ENCODE measurements at places on chromosomes 13 and 19. TPM values are rescaled to one million over a fixed set of nuclear protein-coding genes. Genes with fewer than 3 reads are reported as not detected.

DNA sequence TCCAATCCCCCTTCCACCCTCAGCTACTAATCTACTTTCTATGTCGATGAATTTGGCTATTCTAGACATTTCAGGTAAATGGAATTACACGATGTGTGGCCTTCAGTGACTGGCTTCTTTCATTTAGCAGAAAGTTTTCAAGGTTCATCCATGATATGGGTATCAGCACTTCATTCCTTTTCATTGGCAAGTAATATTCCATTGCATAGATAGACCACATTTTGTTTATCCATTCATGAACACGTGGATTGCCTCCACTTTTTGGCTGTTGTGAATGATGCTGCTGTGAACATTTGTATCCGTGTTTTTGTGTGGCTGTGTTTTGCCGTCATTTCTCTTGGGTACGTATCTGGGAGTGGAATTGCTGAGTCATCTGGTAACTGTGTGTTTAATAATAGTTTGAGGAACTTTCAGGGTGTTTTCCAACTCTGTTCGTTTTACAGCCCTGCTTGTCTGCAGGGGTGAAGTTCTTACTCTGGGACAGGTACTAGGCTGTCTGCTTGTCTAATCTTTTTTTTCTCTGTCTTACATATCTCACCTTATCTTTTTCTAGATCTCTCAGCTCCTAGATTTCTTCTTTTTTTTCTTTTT is 32.5 kb downstream of the MARK4 start:
- no peak for DNase-seq

DNA sequence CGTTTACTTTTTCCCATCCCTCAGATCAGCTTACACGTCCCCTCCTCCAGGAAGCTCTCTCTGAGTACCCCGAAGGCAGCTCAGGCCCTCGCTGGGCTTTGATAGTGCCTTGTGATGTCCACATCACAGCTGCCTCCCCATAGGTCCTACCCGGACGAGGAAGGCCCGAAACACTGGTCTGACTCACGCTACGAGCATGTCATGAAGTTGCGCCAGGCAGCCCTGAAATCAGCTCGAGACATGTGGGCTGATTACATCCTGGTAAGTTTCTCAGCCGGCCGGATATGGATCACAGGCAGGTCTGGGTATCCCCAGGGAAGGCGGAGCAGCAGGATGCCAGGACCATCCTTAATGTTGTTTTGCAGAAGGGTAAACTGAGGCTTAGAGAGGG is 4.8 kb downstream of the COLGALT1 start:
- no peak for DNase-seq

- no peak for DNase-seq
These were observed 878 bp upstream of the ADAMTSL5 start for GRCh38 chr19:1513499-1514294.

GPC5 gene
- total RNA-seq, result 0.45 TPM
